GM23338 (cell line): ENCODE measurements at places on chromosomes 7 and 10. TPM values are rescaled to one million over a fixed set of nuclear protein-coding genes. Genes with fewer than 3 reads are reported as not detected.

The LRRC18 gene
- total RNA-seq = not detected in 2 replicates

The GRM8 gene
- 2.0 and 6.6 TPM in 2 replicates for total RNA-seq

The BTBD16 gene
- total RNA-seq = not detected in 2 replicates

The IFT22 gene
- 13.8 and 22.5 TPM in 2 replicates for total RNA-seq

The CPA2 gene
- not detected in 2 replicates for total RNA-seq

The WEE2 gene
- total RNA-seq = 0.16 TPM in 1 of 2 replicates, not detected in the other

The FAM25C gene
- not detected in 2 replicates for total RNA-seq

The BRAF gene
- 36.8 and 47.0 TPM in 2 replicates for total RNA-seq

The ZNF488 gene
- 5.2 and 7.8 TPM in 2 replicates for total RNA-seq

The OR2A12 gene
- total RNA-seq = not detected in 2 replicates

The COL28A1 gene
- 0.27 and 0.31 TPM in 2 replicates for total RNA-seq

The COL26A1 gene
- 51.7 and 55.0 TPM in 2 replicates for total RNA-seq

The CHRM2 gene
- 0.35 TPM in 2 replicates for total RNA-seq

The CHAT gene
- total RNA-seq = not detected in 2 replicates

The PILRA gene
- 0.38 and 2.6 TPM in 2 replicates for total RNA-seq

The KIAA1217 gene
- total RNA-seq = 9.1 and 17.7 TPM in 2 replicates

The MUC3A gene
- total RNA-seq = 16.3 and 19.1 TPM in 2 replicates

The JAZF1 gene
- 21.4 and 22.2 TPM in 2 replicates for total RNA-seq

The CYP2C19 gene
- 0.21 and 0.35 TPM in 2 replicates for total RNA-seq

The FLNC gene
- total RNA-seq = 9.4 and 11.8 TPM in 2 replicates

The GRID2IP gene
- 1.5 TPM in 2 replicates for total RNA-seq

The TFR2 gene
- 4.2 and 5.6 TPM in 2 replicates for total RNA-seq

The TMEM209 gene
- total RNA-seq = 18.6 and 23.6 TPM in 2 replicates

The KLLN gene
- 0.24 and 0.62 TPM in 2 replicates for total RNA-seq

The SPOCK2 gene
- 2.6 and 3.6 TPM in 2 replicates for total RNA-seq

The PDE6C gene
- not detected in 2 replicates for total RNA-seq

The WDR86 gene
- 29.0 and 59.1 TPM in 2 replicates for total RNA-seq

The GNGT1 gene
- not detected in 2 replicates for total RNA-seq

The GBX1 gene
- total RNA-seq = 0.24 and 1.8 TPM in 2 replicates

The GSTK1 gene
- 26.4 and 27.3 TPM in 2 replicates for total RNA-seq

The DIP2C gene
- total RNA-seq = 7.5 and 7.7 TPM in 2 replicates

The TMEM196 gene
- total RNA-seq = not detected in 2 replicates

The ENO4 gene
- 0.04 and 0.24 TPM in 2 replicates for total RNA-seq

The ACSM6 gene
- total RNA-seq = not detected in 2 replicates

The TMEM270 gene
- not detected in 2 replicates for total RNA-seq

The DLX6 gene
- not detected in 2 replicates for total RNA-seq

The PAPOLB gene
- total RNA-seq = 0.27 and 0.42 TPM in 2 replicates

The FAM25A gene
- total RNA-seq = not detected in 2 replicates

The PLCE1 gene
- 0.08 and 0.10 TPM in 2 replicates for total RNA-seq

The ATP6V0A4 gene
- total RNA-seq = 0.35 and 1.3 TPM in 2 replicates

The NUP205 gene
- 193 and 212 TPM in 2 replicates for total RNA-seq

The MPP7 gene
- total RNA-seq = 8.0 and 9.4 TPM in 2 replicates

The FGFBP3 gene
- 73.2 and 73.9 TPM in 2 replicates for total RNA-seq

The CROT gene
- total RNA-seq = 10.4 and 14.0 TPM in 2 replicates

The SGPL1 gene
- total RNA-seq = 42.7 and 43.5 TPM in 2 replicates

The SRRM3 gene
- total RNA-seq = 9.2 and 13.8 TPM in 2 replicates
